ENCODE measurements at places on chromosomes 7 and 10.

DNA sequence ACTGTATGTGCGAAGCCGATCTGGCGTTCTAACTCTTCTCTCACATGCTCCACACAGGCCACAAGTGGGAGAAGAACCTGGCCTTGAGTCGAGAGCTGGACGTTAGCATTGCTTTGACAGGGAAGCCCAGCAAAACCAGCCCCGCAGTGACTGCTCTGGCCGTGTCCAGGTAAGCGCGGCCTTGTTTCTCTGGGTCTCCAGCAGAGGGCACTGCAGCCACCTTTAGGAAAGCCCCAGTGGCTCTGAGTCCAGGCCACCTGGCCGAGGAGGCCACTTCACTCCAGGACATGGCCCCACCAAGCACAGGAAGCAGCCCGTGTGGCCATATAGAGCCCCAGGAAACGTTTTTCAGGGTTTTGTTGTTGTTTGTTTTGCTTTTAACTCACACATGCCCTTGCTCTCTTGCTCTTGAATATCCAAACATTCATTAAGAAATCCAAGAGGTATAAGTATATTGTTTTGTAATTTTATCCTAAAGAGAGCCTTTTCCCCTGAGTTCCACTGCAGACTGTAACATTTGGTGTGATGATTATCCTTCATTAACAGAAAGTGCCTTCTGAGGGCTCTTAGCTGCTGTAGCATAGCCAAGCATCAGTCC lies 41.8 kb upstream of the LRRC18 start:
- DNase-seq: peak; percentile 49

- peak; percentile 58 for DNase-seq
Measured at GRCh38 chr10:117373823-117374505, 1.3 kb downstream of the PDZD8 start.

GRCh38 chr10:15541376-15541775 lies 170.3 kb upstream of the FAM171A1 start:
- DNase-seq: no peak

DNA sequence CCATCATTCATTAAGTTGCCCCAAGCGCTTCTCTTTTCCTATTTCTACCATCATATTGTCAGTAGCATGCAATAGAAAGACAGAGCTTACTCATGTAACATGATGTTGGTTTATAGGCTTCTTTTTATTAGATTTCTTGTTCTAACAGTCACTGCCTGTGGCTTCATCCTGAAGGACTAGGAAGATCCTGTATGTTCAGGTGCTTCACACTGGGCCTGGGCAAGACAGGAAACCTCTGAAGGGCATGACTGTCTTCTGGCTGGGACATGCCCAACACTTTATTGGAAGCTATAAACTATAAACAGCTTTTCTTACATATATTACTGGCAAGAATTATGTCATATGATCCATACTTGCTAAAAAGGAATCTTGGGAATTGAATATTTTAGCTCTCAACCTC lies 258.4 kb upstream of the AKR1E2 start:
- DNase-seq: no peak

DNA sequence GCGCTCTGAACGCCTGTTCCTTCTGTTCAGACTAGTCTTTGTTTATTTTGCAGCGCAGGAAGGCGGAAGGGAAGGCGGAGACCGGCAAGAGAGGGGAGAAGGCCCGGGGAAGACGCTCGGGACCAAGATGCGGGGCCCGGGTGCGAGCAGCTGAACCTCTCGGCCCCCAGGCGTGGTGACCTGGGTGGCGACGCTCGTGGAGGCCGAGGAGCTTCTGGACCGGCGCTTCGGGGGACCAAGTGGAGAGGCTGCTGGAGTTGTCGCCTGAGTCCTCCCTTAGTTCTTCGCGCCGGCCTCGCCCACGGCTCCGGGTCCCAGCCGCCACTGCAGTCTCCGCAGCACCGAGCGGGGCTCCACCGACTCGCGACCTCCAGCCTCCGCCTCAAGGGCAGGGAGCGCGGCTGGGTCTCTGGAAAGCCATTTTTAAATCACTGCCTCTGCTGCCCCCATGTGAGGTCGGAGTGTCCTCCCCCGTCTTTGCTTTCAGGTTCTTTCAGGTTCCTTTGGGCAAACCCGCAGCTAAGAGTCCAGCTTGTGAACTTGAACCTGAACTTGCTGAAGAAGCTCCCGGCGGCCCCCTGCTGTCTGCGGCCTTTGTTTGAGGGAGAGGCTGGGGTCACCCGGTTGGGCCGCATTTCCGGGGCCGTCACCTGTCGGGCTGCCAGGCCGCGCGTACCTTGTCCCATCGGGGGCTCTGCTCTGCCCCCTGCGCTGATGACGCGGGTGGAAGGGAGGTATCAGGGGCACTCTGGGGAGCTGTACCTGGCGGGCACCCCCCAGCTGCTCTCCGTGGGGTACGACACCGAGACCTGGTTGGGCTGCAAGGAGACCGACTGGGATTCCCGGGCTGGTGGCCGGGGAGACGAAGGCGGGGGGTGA lies 136.0 kb downstream of the KIF20B start:
- DNase-seq: peak; percentile 9
